ENCODE measurements at places on chromosomes 11 and 22.
A peak's percentile ranks its signal among the peaks of the same experiment; 100 is the strongest.

GRCh38 chr11:73458201-73458600 is 82.0 kb downstream of the RELT start:
- no peak for DNase-seq

- DNase-seq = no peak
These were observed 28.6 kb downstream of the GNB1L start for GRCh38 chr22:19825904-19826618.

DNA sequence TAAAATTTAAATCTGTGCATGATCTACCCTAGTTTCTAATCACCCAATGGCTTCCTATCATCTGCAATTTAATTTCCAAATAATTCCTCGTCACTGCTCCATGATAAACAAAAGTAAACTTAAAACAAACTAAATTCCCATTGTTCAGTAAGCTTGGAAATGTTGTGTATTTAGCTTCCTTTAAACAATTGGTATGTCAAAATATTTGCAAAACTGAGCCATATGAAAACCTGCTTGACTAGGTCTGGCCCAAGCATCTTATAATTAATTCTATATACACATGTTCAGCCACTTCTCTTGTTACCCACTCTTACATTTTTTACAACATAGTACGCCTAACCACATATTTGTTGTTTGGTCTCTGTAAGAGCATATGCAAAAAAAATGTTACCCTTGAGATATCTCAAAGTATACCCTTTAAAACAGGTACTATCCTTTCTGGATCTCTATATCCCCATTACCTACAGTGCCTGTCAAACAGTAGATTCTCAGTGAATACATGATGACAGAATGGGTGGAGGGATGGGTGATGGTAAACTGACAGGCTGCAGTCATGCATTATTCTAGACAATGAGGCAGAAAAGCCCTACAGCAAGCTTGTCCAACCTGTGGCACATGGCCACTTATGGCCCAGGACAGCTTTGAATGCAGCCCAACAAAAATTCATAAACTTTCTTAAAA is 1277.9 kb upstream of the TENM4 start:
- DNase-seq = no peak

DNA sequence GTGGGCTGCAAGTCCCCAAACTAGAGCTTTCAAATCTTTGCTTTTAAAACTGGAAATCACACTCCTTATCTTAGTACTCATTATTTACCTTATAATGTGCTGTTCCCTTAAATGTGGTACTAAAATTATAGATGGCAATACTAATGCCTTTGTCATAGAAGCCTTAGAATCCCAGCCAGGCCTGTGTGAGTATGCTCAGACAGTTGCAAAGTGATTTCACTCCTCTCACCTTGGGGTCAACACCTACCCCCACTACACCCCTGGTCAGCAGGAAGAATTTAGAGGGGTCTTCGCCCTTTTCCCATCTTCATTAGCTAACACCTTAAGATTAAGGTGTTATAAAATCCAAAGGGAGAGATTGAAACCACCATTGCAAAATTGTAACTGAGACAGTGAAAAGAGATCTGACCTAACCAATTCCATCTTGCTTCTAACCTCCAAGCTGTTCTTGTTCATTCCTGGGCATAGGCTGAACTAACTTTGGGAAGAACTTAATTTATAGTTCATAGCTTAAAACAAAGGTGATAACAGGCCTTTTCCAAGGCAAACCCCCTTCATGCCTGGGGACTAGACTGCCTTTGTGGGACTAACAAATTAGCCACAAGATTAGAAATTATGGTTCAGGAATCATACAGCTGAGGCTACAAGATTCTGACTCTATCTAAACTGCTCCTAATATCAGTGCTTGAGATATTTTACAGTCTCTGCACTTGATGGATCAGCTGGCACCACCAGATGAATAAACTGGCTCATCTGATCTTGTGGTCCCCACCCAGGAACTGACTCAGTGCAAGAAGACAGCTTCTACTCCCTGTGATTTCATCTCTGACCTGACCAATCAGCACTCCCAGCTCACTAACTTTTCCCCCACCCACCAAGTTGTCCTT is 10.4 kb upstream of the MRPL17 start:
- DNase-seq = peak; percentile 67

DNA sequence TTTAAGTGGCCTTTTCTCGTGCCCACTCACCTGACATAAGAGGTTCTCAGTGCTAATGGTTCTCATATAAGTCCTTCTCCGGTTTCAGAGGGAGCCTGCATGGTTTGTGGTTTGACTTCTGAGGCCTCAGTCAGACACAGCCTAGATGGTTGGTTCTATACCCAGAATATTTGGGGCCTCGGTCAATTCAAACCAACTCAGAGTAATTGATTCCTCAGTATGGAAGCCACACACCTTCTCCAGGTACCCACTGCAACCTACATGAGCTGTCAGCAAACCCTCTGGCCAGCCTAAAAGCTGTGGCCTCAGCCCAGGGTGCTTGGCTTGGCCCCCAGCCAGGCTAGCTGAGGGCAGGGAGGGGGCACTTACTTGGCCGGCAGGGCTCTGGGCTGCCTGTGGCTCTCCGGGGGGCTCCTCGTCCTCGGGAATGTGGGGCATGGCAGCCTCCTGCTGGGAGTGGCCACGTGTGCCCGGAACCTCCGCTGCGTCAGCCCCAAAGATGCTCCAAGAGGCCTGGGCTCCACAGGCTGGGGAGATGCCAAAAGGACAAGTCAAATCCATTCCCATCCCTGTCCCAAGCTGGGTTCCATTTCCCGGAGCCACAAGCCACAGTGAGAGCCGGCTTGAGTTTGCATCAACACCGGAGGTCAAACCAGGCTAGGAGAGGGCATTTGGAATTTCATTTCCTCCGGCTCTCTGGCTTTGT is 41.7 kb downstream of the IRAG1 start:
- no peak for DNase-seq

- no peak for DNase-seq
These were observed 51.8 kb downstream of the COMMD9 start for GRCh38 chr11:36237391-36237790.

DNA sequence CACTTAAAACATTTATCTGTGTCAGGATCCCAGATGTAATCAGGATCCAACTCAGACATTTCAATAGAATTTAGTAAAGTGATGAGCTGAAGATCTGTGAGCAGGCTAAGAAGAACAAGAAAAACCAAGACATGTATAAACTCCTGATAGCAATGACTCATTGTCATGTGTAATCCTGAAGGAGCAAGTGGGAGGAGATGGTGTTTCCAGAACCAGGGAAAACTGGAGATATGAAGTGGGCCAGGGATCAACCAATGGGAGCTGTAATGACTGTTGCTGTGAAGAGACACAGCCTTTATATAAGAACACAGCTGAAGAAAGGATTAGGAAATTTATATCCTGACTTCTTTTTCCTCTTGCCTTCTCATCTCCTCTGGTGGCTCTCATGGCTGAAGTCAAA is 682.5 kb upstream of the ARHGAP42 start:
- DNase-seq = no peak

- no peak for DNase-seq
These were observed 250.1 kb downstream of the DDX10 start for GRCh38 chr11:108914981-108915380.

DNA sequence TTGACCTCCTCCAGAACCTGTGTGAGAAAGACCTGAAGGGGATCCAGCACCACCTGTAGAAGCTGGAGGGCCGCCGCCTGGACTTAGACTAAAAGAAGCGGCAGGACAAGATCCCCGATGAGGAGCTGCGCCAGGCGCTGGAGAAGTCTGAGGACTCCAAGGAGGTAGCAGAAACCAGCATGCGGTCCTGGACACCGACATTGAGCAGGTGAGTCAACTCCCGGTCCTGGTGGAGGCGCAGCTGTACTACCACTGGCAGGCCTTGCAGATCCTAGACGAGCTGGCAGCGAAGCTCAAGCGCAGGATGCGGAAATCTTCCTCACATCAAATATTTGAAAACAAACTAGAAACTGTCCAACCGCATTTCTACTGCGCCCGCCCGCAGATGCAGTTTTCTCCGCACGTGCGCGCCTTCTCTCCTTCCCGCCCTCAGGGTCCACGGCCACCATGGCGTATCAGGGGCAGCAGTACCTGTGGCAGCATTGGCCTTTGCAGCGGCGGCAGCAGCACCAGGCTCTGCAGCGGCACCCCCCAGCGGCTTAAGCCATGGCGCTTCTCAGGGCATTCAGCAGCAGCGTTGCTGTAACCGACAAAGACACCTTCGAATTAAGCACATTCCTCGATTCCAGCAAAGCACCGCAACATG is 10.2 kb downstream of the CLDN25 start:
- DNase-seq = no peak

DNA sequence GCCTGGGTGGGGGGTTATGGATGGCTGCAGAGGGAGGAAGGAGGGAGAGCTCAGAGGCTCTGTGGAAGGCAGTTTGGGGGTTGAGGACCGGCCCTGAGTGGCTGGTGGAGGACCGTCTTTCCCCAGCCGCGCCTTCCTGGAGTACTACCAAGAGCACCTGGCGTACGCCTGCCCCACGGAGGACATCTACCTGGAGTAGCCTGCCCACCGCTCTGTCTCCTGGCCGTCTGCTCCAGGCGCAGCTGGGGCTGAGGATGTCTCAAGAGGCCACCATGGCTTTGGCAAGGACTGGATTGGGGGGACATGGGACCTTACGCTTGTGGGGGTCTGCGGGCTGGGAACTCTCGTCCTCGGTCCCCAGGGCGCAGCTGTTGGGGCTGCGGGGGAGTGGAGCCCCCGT is 10.0 kb downstream of the MAPK8IP2 start:
- DNase-seq = no peak

DNA sequence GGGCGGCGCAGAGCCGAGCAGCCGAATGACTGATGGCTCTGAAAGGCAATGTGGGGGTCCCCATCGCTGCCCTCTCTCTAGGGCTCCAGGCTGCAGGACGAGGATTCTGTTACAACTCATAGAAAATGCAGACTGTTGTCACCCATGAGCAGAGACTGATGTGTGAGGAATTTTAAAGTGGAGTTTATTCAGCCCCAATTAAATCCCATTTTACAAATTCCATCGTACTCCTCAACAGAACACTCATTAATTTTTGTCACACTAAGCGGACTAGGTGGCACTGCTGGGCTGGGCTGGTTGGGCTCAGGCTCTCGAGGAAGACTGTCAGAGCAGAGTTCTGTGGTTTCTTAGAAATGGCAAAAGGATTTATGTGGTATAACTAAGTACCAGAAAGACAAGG is 102.6 kb upstream of the SPON1 start:
- no peak for DNase-seq
